ENCODE measurements at places on chromosomes 5 and 9.

- DNase-seq = no peak
Observed at GRCh38 chr5:125367702-125368101, 621.3 kb upstream of the ZNF608 start.

DNA sequence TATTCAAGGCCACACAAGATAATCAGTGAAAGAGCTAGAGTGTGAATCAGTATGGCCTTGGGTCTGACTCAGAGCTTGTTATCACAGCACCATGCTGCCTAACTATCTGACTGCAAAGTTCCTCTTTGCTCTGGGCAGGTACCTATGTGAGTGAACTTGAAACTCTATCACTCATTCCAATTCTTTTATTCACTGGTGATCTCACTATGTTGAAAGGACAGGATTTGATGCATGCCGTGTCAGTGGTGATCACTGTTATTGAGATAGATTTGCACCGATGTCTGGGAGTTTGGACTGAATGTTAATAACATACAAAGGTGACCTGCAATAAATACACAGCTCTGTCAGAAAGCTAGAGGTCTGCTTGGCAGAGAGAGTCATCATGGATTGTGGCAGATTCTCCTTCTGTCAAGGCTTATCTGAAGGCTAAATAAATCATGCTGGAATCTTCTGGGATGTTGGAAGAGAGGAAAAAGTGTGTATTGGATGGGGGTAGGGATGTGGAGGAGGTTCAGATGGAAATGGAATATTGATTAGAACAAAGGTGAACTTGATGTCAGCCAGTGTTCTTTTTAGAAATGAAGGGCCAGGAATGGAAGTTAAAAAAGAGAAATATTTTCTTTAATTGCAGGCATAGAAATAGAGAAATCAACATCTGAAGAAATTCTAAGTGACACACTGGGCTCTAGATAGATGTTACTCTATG lies 91.8 kb upstream of the TNC start:
- no peak for DNase-seq

DNA sequence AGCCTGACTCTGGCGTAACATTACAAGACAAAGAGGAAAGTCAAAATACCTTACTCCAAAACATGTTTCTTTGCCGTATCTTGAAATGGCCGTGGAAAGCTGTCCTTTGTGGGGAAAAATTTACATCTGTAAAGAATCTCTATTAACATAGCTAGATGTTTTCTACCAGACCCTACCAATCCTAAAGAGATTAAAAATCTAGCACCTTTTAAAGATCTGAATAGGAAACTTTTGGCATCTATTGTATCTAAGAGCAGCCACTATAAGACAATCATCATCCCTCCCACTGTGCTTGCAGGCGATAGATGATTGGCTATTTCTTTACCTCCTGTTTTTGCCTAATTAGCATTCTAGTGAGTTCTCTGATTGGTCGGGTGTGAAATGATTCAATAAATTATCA lies 82.5 kb upstream of the SNCAIP start:
- DNase-seq = no peak

- peak; percentile 21 for DNase-seq
Observed at GRCh38 chr9:7146582-7146981, 388.8 kb downstream of the KDM4C start.

Data from MCF 10A (cell line).